ENCODE measurements at places on chromosomes 12 and 14.

DNA sequence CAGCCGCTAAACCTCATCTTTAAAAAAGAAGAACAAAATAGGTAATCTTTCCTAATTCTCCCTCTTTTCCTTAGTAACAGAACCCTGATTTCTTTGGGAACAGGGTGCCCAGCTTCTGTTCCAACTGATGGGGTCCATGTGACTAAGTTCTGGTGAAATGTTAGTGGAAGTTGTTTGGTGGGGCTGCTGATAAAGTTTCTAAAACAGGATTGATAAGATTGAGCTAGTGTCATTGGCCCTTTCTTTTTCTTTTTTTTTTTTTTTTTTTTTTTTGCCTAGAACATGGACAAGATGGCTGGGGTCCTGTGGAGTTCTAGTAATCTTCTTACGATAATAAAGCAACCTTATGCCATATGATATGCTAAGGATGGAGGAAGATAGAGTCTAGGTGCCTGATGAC, 16.2 kb upstream of the TUBA1B start:
- no peak for DNase-seq

DNA sequence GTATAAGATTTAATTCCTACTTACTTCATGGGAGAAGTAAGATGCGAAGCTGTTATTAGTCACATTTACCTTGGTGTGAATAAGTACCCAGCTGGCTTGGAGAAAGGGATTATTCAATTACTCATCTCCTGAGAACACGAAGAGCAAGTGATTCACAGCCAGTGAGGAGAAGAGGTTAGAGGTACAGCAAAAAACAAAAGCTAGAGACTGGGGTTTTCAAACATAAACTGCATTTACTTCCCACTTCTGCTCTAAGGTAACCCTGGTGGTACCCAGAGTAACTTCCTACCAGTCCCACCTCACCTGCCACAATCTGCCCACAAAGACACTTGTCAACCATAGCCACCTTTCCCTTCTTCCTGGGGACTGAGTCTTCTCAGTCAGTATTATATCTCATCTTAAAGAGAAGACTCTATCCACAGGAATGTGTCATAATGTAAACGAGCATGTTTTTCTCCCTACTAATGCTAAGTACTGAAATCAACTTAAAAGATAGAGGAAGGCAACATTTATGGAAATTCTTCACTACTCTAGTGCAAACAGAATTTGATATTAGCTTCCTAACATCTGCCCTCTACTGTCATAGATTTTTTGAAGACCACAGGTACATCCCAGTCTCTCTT, 6.0 kb upstream of the IL22 start:
- DNase-seq = no peak

- no peak for DNase-seq
These were observed 39.9 kb downstream of the DNAI7 start for GRCh38 chr12:25155022-25155576.

DNA sequence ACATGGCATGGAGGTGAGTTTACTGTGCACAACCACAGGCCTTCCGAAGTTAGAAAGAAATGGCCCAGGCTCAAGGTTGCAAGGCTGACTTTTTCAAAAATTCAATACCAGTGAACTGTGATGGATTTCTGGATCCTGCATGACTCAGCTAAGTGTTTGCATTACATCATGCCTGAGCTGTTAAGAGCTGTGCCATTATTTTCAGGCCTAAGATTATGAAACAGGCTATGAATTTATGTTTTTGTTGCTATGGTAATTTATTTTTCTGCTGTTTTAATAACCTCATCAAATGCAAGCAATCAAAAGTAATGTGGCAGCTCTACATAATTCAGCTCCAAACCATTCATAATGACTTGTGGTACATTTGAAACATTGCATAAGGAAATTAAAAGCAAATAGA, 457.7 kb upstream of the TMEM132C start:
- DNase-seq = no peak

DNA sequence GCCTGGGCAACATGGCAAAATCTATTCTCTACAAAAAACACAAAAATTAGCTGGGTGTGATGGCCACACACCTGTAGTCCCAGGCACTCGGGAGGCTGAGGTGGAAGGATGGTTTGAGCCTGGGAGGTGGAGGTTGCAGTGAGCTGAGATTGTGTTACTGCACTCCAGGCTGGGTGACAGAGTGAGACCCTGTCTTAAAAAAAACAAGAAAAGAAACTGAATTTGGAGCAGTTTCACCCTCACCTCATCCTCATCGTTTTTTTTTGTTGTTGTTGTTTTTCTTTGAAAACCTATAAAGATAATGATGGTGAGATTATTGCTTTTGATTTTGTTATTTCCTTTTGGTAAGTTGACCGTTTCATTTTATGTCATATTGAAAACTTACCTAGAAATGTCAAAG, 60.7 kb downstream of the SLC38A6 start:
- no peak for DNase-seq

- DNase-seq = no peak
These were observed 59.4 kb downstream of the SDR9C7 start for GRCh38 chr12:56874821-56875220.

DNA sequence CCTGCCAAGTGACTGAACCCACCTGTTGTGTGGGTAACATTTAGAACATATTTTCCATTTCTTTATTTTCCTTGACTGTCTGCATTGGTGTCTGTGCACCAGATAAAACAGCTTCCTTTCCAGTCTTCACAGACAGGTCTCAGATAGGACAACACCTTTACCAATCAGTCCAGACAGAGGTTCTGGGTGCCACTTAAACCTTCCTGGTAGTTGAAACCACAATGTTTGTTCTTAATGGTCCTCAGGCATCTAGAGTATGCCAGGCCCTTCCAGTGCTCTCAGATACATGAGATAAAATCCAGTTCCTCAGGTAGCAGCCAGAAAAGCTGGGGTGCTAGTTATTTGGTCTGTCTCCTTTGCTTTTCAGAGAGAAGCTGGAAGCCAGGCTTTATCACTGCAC, 7.0 kb upstream of the CLEC2D start:
- DNase-seq = no peak

DNA sequence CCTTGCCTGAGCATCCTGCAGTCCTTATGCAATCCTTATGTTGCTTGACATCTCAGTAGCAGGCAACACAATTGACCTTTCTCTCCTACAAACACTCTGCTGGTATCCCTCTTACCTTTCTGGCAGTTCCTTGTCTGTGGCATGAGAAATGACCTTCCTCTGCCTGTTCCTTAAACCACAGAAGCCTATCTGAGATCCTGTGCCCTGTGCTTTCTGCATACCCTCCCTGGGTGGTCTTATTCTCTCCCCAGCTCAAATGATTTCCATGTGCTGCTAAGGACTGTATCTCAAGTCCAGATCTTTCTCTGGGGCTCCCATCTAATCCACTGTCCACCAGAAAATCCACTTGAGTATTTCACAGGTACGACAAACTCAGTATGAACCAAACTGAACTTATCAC, 2.0 kb upstream of the ARHGAP9 start:
- no peak for DNase-seq

GRCh38 chr14:98444077-98444476, 827.9 kb downstream of the BCL11B start:
- no peak for DNase-seq

DNA sequence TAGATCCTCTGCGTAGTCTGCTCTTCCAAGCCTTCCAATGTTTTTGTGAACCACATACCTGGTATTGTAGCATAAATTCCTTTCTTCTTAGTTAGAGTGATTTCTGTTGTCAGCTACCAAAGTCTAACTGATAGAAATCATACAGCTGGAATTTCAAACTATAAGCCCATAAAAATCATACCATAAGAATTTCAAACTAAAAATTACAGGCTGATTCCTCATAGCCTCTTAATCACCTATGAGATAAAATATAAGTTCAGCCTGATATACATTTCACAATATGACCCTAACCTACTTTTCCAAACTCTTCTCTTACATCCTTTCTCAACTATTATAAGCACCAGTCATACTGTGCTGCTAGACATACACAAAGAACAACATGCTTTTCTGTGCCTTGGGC, 64.8 kb downstream of the PTHLH start:
- no peak for DNase-seq

- no peak for DNase-seq
These were observed 140.8 kb downstream of the DAD1 start for GRCh38 chr14:22448035-22448904.

DNA sequence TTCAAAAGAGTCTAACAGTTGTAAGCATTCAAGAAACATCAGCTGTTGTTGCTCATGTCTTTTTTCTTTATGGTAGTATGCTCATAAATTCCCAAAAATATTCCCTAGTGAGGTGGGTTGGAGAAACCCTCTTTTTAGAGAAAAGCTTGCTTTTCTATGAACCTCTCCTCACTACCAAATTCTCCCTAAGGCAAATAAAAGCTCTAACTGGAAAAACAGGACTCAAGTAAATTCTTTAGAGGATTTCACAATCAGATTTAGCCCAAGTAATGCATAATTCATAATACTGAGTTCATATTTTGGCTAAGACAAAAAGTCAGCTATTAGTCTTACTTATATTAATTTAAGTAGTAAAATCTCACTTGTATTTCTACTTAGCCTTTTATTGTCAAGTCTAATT, 59.1 kb downstream of the DIO2 start:
- no peak for DNase-seq

- DNase-seq = no peak
These were observed 45.4 kb upstream of the EPS8 start for GRCh38 chr12:15834575-15834974.

- DNase-seq = no peak
These were observed 7.7 kb downstream of the FAM222A start for GRCh38 chr12:109721276-109721675.

DNA sequence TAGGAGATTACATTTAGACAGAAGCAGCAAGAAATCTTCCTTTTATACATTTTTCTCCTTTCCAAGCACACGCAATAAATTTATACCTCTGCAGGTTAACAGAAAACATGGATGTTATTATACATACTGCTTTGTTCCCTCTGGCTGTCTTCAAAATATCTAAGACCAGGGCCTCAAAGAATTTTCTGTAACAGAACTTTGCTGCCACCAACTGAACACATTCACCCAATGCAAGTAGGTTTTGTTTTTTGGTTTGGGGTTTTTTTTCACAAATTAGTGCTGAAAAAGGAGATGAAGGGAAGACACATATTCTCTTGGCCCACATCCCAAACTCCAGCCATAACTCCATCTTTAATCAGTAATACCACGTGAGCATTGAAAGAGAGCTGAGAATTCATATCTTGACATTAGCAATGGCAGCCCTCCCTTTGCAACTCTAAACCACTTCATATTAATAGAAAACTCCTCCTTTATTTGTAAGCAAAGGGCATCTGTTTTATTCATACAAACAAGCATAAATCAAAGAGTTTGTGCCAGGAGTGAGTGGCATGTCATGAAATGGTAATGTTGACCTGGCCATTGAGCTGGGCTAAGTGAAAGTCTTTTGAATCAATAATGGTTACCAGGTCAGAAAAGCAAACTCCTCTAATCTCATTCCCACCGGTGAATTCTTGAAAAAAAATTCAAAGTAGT, 150.8 kb upstream of the FSCB start:
- DNase-seq = no peak

GRCh38 chr12:6425590-6426531, 18.9 kb upstream of the CD27 start:
- DNase-seq = no peak

DNA sequence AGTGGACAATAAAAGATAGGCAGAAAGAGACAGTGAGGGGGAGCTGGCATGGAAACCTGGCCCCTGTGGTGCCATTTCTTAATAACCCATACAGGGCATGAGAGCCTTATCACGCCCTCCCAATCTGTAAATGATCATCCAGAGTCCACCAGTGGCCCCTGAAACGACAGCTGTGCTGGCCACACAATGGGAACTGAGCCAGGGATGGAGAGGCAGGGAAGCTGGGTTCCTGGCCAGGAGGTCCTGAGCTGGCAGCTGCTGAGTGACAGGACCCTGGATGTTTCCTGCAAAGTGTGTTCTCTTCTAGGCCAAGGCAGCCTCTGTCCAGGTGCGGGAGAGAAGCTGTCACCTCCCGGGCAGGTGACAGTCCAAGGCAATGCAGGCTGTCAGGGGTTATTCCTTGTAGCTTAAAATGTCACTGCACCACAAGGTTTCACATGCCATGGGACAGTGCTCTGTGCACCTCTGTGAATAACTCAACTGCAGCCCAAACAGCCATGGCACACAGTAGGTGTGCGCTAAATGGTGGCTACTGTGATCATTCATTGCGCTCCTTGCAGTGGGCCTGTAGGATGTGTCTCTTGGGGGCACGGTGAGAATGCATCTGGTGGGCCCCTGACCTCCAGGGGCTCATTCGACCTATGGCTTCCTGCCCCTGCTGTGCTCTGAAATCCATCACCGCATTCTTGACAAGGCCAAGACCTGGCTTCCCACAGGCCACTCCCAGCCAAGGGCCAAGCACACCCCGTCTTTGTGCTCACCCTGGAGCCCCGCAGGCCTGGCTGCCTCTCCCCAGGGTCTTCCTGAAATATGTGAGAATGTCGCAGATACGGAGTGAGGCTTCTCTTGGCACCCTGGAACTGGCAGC, 46.3 kb upstream of the BCL11B start:
- DNase-seq = no peak

- DNase-seq = no peak
These were observed 90.6 kb downstream of the PAPOLA start for GRCh38 chr14:96592591-96593386.

- no peak for DNase-seq
These were observed 636 bp upstream of the ARL6IP4 start for GRCh38 chr12:122979908-122980182.

DNA sequence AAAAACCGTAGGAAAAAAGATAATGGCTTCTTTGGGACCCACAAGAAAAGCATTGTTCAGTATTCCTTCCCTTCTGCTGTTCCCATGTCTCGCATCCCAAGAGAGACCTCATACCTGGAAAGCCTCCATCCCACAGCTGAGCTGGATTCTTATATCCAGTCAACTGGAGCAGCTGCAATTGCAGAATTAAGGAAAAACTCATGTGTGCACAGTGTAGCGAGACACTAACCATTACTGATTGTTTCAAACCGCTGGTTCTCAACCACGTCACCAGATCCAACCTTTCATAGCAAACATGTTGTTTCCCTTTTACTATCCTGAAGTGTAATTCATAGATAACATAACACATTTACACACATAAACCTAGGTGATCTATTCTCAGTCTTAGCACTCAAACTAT, 5.5 kb upstream of the RNASE10 start:
- DNase-seq = no peak

DNA sequence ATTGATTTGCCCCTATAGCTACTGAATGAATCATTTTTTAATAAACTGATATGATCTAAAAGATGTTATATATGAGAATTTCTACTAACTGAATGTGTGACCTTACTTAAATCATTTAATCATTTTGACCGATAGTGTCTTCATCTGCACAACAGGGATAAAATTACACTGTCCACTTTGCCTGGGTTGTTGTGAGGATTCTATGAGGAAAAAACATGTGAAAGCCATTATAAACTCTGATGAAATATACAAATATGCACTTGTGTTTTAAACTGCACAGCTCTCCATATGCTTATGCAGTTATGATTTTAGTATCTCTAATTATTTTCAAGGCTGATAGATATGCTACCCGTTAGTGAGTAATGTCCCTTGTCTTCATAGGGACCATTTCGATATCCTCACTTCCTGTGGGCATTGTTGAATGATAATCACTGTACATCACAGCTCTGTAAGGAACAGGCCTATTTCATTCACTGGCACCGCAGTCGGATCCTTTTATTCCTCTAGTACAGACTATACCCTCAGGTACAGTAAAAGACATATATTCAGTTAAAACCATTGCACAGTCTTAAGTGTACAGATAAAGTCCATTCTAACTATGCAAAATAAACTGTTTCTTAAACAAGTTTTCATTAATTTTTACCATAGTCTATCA, 88.7 kb upstream of the RAP1B start:
- no peak for DNase-seq

- DNase-seq = no peak
These were observed 43.5 kb upstream of the KCNA5 start for GRCh38 chr12:5000204-5000603.

Data from DND-41 (cell line).